ENCODE measurements at places on chromosomes 7 and 10.

GRCh38 chr7:41298409-41298808, 404.5 kb downstream of the INHBA start:
- DNase-seq = no peak

DNA sequence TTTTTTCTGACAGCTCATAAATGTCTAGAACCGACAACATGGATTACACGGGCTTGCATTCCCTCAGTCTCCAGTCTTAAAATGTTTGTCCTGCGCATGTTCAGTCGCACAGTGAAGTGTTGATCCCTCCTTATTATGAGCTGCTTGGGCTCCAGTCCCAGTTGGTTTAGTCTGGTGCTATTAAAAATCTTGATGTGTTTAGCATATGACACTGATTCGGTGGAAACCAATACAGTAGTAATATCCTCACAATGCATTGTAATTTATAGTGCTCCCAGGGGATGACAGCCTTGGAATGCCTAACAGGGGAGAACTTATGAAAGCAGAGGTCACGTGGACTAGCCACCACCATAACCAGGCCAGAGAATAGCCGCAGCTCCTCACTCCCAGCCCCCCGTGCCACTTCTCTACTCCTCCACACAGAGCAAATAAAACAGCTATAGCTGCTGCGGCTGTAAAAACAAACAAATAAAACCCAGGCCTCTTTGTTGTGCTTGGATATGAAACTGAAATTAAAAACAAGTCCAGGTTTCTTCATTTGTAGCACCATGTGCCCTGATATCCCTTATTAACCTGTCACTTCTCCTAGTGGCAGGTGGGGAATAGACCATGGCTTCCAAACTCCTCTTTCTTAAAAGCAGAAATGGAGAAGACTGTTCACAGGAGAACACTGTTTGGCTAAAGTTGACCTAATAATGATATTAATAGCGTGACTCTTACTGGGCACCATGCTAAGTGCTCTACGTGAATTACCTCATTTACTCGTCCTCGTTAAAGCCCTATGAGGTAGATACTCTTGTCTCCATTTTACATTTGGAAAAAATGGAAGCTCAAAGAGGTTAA, 7.7 kb downstream of the DPCD start:
- no peak for DNase-seq

DNA sequence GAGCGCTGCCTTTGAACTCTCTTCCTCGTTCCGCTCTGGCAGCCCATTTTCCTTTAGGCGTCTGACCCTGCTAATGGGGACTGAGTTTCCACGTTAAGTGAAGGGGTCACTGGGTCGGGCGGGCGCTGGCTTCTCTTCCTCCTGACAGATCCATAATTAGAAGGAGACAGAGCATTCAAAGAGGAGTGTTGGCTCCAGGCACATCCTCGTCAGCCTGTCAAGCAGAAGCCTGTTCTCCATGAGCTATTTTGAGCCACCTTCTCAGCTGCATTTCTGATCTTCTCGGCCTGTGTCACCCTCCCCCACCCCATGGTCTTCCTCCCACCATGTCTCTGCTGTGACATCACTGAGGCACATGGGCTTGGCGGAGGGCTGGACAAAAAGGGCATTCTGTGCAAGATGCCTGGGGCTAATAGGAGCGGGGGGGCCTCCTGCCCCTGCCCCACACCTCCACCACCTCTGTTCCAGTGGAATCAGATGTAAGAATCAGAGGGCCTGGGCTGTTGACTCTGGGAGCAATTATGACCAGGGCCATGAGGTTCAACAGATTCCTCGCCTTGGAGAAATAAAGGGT, 248.1 kb downstream of the PLXNA4 start:
- peak; percentile 39 for DNase-seq

DNA sequence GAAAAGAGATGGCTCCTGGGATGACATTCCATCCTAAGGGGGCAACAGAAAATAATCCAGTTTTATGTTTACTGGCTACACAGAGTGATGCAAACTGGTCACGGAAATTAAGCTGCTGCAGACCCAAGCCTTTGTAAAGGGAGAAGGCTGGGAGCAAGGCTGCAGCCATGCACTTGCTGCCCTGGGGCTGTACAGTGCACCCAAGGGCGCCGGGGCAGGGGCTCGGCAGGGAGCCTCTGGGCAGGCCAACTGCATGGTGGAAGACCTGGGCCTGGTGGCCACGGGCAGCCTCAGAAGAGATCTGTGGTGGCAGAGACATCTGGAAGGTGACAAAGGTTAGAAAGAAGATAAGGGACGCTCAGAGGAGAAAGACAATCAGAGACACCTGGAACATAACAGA, 113.8 kb downstream of the DLG5 start:
- DNase-seq = no peak

GRCh38 chr10:110360857-110361474, 56.2 kb upstream of the SMNDC1 start:
- no peak for DNase-seq

GRCh38 chr10:101308051-101308450, 45.9 kb upstream of the BTRC start:
- no peak for DNase-seq

GRCh38 chr7:133197972-133198544, 54.8 kb upstream of the EXOC4 start:
- no peak for DNase-seq

- DNase-seq = peak; percentile 12
These were observed 46.5 kb downstream of the AMPH start for GRCh38 chr7:38584443-38585210.
